Liver (tissue), 10 donors: ENCODE measurements at places on chromosomes 5 and 9.

DNA sequence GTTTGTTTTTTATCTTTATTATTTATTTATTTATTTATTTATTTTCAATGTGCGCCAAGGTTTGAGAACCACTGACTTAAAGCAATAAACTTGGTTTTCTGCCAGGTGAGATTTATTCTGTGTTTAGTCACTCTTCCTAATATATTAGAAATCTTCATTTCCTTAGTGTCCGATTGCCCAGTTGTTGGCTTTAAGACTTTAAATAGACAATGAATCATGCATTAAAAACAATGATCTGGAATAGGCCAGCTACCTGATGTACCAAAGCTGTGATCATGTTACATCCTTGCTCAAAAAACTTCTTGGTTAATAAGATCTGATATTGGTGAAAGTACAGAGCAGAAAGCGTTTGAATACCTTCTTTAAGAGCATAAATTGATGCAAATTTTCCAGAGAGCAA is 52.1 kb upstream of the ERBIN start:
- no peak for DNase-seq

DNA sequence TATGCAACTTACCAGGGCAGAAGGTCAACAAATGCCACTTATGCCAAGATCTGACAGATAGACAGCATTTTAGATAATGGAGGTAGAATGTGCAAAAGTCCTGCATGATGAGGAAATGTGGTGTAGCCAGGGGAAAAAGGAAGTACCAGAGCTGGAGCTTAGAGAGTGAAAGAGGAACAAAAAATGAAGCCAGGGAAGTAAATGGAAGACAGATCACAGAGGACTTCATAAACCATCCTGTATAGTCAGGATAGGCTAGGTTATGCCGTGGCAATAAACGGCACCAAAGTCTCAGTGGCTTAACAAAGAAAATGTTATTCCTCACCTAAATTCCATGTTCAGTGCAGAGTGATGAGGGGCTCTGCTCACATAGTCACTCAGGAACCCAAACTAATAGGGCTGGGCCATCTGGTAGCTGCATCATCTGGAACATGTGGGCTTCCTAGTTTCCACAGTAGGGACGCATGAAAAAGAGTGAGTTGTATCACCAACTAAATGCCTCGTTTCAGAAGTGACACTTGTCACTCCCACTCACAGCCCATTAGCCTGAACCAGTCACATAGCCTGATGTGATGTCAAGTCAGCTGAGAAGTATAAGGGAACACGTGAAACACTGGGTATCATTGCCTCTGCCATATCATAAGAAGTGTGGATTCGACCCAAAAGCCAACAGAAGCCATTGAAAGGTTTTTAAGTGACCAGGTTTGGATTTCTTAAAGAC is 70.3 kb downstream of the SH3RF2 start:
- DNase-seq, result no peak

DNA sequence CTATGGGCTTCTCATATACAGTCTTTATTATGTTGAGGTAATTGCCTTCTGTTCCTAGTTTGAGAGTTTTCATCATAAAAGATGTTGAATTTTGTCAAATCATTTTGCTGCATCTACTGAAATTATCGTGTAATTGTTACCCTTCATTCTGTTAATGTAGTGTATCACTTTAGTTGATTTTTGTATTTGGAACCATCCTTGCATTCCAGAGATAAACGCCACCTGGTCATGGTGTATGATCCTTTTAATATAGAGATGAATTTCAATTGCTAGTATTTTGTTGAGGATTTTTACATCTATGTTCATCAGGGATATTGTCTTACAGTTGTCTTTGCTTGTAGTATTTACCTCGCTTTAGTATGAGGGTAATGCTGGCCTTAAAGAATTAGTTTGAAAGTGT is 19.3 kb downstream of the MEIKIN start:
- no peak for DNase-seq

- no peak for DNase-seq
These were observed 153.5 kb upstream of the RAI14 start for GRCh38 chr5:34502581-34502980.

DNA sequence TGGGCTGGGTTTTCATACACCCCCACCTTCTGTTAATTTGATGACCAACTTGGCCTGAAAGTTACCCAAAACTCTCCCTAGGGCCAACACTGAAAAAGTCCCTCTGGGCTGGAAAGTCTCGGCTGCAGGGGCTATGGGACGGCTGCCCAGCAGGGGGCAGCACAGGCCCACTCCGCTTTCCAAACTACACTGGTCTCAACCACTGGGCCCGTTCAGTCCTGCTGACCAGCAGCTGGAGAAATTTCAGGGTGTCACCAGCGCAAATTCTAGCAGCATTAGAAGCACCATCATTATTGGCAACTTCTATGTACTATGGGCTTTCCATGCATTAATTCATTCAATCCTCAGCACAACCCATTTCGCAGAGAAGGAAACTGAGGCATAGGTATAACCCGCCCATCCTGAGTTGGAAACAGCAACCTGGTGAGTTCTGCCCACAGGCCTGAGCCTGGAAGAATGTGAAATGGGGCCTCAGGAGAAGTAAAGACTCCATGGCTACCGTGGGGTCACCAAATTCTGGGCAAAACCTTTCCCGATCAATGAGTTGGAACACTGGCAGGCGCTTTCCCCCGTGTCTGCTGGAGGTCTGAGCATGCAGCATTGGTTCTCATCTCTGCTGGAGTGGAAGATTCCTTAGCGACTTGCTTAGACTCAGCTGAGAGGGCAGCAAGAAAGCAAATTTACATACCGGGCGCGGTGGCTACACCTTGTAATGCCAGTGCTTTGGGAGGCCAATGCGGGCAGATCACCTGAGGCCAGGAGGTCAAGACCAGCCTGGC is 9.7 kb downstream of the ORM2 start:
- DNase-seq, result peak; percentile 60

DNA sequence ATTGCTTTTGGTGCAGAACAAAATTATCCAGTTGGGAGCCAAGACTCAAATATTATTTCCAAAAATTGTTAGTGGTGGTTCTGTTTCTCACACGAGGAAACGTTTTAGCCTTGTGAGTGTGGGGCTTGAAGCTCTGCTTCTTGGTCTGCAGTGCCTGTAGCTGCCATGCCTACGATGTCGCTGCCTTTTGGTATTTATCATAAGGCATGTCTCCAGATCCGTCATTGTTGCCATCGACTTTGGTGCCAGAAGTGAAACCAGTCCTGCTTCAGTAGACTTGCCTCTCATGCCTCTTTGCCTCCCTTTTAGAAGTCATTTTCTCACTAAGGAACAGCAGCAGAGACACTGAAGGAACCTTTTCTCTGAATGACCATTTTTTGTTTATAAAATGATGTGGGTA is 29.7 kb upstream of the CATSPER3 start:
- no peak for DNase-seq

DNA sequence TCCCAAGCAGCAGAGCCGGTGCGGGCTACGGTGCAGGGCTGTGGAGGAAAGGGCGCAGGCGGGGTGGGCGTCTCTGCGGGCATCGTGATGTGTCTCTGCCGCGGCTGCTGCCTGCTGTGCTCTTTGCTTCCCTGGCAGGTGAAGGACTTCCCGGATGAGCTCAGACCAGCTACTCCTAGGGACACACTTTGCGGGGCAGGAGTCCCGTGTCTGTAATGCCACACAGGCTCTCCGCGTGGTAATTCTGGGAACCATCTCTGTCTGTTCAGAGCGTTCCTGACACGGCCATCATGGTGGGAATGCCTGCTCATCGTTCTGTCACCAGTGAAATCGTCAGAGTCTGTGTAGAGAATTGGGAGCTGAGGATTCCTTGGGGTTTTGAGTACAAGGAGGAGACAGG is 235.5 kb downstream of the FANCC start:
- DNase-seq, result no peak

DNA sequence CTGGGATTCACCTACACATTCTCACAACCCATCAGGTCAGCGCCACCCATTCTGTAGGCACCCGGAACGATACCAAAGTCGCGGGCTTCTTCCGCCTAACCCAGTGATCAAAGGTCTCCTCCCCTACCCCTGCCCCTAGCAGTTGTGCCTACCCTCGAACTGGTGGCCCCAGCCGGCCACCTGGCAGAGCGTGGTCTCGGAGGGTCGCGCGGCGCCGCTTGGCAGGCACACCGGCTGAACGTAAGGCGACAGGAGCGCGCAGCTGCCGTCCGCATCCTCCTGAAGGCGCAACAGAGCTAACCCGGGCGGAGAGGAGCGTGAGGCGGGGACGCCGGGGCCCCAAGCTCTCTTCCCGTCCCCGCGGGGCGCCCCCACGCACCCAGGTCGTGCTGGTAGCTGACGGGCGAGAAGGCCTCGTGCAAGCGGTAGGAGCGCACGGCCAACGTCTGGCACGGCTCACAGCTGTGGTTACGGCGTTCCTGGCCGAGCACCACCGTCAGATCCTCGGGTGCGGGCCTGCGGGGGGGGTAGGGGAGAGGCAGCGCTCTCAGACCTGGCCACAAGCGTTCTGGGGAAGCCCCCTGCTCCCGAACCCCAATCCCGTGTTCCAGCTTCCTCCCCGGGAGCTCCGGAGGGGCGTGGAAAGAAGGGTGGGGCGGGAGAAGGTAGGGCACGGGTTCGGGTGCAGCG is 2.8 kb upstream of the PFN3 start:
- DNase-seq, result no peak

- DNase-seq, result no peak
These were observed 23.8 kb upstream of the TRPM3 start for GRCh38 chr9:71145179-71145578.

DNA sequence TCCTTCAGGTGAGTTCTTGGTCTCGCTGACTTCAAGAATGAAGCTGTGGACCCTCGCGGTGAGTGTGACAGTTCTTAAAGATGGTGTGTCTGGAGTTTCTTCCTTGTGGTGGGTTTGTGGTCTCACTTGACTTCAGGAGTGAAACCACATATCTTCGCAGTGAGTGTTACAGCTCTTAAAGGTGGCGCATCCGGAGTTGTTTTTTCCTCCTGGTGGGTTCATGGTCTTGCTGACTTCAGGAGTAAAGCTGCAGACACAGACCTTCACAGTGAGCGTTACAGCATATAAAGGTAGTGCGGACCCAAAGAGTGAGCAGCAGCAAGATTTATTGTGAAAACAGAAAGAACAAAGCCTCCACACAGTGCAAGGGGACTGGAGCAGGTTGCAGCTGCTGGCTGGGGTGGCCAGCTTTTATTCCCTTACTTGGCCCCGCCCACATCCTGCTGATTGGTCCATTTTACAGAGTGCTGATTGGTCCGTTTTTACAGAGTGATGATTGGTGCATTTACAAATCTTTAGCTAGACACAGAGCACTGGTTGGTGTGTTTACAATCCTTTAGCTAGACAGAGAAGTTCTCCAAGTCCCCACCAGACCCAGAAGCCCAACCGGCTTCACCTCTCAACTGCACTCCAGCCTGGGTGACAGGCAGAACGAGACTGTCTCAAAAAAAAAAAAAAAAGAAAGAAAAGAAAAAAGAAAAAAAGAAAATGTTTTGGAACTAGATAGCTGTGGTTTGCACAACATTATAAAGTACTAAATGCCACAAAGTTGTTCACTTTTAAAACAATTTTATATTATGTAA is 9.1 kb upstream of the ERMP1 start:
- DNase-seq, result no peak

GRCh38 chr9:18786196-18786595 is 246.8 kb downstream of the SAXO1 start:
- no peak for DNase-seq

DNA sequence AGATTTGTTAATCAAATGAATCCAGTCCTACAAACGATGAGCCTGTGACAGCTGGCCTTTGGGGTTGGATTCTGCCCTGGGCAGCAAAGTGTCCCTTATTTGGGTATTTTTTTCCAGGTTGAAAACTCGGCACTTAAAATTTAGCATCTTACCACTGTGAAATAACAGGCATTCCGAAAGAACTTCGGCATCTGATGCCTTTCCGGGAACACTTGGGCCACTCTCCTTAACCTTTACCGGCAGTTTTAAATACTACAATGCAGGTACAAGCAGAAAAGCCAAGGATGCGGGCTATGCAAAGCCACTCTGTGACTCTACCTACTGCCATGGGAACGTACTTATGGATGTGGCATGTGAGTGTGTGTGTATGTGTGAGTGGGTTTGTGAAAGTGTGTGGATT is 1.0 kb upstream of the RASGRF2 start:
- no peak for DNase-seq

DNA sequence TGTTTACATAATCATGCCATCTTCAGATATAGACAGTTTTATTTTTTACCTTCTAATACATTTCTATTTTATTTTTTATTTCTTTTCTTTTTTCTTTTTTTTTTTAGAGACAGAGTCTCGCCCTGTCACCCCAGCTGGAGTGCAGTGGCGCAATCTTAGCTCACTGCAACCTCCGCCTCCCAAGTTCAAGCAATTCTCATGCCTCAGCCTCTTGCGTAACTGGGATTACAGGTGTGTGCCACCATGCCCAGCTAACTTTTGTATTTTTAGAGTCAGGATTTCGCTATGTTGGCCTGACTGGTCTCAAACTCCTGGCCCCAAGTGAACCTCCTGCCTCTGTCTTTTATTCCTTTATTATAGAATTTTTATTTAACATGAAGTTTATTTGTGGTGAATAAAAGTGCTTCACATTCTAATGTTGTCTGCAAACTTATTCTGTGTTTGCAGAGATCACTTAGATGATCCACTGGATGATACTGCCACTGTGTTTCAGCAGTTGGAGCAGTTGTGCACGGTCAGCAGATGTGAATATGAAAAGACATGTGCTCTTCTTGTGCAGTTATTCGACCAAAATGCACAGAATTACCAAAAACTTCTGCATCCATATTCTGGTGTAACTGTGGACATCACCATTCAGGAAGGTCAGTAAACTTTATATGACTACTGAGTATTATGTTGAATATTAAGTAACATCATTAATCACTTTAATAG is 62.2 kb downstream of the RANBP17 start:
- DNase-seq, result no peak

GRCh38 chr9:99365233-99365980 is 143.3 kb downstream of the SEC61B start:
- no peak for DNase-seq

- no peak for DNase-seq
These were observed 421.9 kb upstream of the FTMT start for GRCh38 chr5:121429761-121430160.

- DNase-seq, result peak; percentile 82
These were observed 30.3 kb downstream of the FGF1 start for GRCh38 chr5:142655339-142656267.

- no peak for DNase-seq
These were observed 47.2 kb upstream of the DAB2IP start for GRCh38 chr9:121604242-121604641.

GRCh38 chr5:83199126-83199525 is 121.8 kb downstream of the XRCC4 start:
- DNase-seq, result no peak

- DNase-seq, result no peak
These were observed 76.5 kb upstream of the CTNNA1 start for GRCh38 chr5:138676556-138677193.

- no peak for DNase-seq
These were observed 211.1 kb upstream of the IRX1 start for GRCh38 chr5:3384531-3384930.

GRCh38 chr9:124754289-124754688 is 16.8 kb downstream of the NR6A1 start:
- no peak for DNase-seq

GRCh38 chr9:132789719-132790118 is 88.4 kb downstream of the AK8 start:
- DNase-seq, result peak; percentile 16

GRCh38 chr5:883475-884181 is 9.0 kb downstream of the BRD9 start:
- DNase-seq, result no peak
